Hematopoietic multipotent progenitor cell (in vitro differentiated cells): ENCODE measurements at places on chromosomes 7 and 10. TPM values are rescaled to one million over a fixed set of nuclear protein-coding genes. Genes with fewer than 3 reads are reported as not detected.

- DNase-seq: no peak
Observed at GRCh38 chr10:73779539-73780197, 2.2 kb upstream of the CHCHD1 start.

DNA sequence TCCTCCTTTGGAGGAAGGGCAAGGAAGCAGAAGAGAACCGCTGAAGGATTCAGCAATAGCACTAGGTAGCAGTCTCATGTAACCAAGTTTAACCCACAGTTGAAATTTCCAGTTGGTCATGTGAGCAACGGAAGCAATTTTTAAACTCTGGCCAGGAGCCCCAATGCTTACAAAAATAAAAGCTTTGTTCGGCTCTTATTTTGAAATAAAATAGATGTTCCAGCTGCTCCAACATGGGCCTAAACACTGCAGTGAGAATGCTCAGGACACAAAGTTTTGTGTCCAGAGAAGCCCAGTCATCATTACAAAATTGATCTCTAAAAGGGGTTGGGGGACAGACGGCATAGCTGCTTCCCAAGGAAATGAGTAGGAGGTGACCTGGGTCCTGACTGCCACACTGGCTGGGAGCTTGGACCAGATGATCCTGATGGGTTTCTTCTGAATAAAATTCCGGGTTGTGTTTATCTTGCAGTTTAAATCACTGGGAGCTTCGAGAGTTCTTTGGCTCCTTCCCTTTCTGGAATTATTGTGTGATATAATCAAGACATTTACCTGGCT, 452 bp upstream of the TMEM140 start:
- DNase-seq: peak; percentile 86

DNA sequence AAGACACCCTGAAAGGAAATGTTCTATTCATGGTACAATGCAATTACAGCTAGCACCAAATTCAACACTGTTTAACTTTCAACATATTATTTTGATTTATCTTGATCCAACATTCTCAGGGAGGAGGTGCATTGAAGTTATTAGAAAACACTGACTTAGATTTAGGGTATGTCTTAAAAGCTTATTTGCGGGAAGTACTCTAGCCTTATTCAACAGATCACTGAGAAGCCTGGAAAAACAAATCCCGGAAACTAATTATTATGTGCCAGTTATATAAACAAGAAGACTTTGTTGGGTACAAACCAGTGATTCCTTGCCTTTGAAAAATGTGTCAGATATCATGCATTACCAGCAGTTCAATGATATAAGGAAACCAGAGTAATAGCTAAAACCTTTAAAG, 160.1 kb downstream of the CFTR start:
- DNase-seq: no peak

The WEE2 gene
- total RNA-seq: not detected

- no peak for DNase-seq
Observed at GRCh38 chr10:123966896-123967231, 75.3 kb upstream of the CPXM2 start.

The DCLRE1A gene
- 3.8 TPM for total RNA-seq

- DNase-seq: no peak
Observed at GRCh38 chr7:76259124-76260093, 43.1 kb upstream of the HSPB1 start.

DNA sequence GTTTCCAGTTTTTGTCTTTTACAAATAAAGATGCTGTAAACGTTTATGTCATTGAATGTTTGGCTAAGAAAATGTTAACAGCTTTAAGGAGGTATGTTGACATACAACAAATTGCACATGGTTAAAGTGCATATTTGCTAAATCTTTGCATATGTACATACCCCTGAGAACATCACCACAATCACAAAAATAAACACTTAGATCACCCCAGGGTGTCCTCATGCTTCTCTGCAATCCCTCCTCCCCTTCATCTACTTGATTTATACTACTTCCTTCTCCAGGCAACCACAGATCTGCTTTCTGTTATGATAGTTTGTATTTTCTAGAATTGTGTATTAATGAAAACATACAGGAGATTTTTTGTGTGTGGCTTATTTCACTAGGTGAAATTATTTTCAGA, 209.5 kb downstream of the GLRX3 start:
- DNase-seq: no peak

DNA sequence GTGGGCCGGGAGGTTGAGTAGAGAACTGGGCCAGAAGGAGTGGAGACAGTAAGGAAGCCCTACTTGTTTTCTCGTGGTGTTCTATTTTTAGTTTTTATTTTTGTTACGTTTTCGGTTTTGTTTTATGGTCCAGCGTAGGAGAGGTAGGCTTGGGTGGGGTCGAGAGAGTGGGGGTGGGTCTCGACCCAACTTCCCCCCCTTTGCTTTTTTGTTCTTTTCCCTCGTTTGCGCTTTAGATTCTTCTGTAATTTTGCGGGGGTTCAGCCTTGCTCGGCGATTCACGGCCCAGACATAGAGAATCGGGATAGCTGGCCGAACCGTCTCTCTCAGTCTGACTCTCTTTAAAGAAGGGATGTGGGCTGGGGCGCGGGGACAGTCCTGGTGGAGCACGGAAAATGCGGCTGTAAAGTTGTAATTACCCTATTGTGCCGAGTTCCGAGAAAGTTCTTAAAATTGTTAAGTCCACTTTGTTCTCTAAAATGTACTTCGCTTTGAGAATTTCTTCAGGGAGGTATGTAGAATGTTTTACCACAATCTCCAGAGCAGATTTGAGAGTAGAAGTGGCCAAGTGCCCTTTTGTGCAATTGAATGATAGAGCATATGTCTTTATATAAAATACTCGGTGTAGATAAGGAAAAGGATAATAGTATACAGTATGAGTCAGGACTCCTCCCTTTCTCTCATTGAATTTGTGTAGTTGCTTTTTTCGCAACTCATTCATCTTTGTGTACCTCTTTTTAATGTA, 816 bp downstream of the DMTF1 start:
- peak; percentile 41 for DNase-seq

The OR2A1 gene
- total RNA-seq: 0.27 TPM

- DNase-seq: no peak
Observed at GRCh38 chr10:83037653-83038052, 1101.7 kb upstream of the GHITM start.

- DNase-seq: no peak
Observed at GRCh38 chr10:61211468-61211867, 241.7 kb downstream of the TMEM26 start.

- peak; percentile 10 for DNase-seq
Observed at GRCh38 chr10:5447611-5448071, 35.3 kb downstream of the NET1 start.

- DNase-seq: no peak
Observed at GRCh38 chr7:123847868-123848267, 2.9 kb downstream of the HYAL4 start.

The CHCHD3 gene
- total RNA-seq: 26.1 TPM

The SCIN gene
- total RNA-seq: under 0.01 TPM

GRCh38 chr7:139124084-139124914, 14.8 kb upstream of the ZC3HAV1 start:
- DNase-seq: no peak

DNA sequence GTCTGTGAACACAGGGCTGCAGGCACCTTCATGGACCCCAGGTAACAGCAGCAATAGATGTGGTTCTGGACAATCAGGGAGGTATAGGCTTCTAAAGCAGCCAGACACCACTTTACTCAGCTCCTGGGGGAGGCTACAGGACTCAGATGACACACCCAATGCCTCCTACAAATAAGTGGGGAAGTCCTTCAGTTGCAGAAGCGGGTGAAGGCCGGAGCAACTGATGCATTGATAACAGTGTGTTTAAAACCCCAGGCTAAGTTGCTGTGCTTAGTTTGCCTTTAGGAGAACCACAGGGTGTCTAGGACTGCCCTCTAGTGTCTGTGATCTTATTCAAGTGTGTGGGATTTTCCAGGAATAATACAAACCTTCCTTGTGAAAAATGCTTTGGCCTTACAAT, 5.9 kb upstream of the ITGA8 start:
- DNase-seq: no peak

DNA sequence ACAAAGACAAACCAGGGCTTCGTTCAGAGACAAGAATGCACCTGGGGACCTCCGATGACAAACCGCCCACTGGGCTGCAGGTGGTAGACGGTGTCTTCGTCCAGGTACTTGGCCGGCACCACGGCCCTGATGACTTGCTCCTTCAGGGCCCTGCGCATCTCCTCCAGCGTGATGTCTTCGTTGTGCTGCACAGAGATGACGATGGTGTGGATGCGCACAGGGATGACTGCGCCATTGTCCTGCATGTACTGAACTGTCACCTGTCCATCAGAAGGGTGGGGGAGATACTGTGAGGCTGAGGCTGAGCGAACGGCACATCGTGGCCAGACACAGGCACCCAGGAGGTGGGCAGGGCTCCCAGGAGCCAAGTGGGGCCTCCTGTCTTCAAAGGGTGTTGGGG, 13.1 kb downstream of the MAT1A start:
- DNase-seq: no peak

The AKR1D1 gene
- total RNA-seq: not detected

DNA sequence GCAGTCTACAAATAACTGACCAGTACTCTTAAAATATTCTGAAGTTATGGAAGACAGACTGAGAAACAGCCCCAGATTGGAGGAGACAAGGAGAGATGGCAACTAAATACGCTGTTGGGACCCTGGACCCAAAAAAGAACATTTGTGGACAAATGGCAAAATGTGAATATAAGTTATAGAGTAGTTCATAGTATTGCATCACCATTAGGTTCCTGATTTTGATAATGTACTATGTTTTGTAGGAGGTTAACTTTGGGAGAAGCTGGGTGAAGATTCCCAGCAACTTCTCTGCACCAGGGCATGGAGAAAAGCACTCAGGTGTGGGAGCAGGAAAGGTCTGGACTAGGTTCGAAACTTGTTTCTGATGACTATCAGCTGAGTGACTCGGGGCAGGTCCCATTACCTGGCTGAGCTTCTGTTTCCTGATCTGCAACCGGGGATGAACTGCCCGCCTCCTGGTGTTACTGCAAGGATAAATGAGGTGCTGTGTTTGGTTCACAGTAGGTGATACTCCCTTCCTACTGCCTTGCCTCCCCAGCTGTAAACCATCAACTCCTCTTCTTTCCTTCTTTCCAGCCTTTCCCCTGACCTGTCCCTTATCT, 48.2 kb downstream of the EEPD1 start:
- DNase-seq: no peak

The CYP26A1 gene
- not detected for total RNA-seq

GRCh38 chr10:79488336-79488735, 24.0 kb upstream of the EIF5AL1 start:
- DNase-seq: no peak

GRCh38 chr7:99465421-99465768, 572 bp downstream of the ATP5MF start:
- no peak for DNase-seq

DNA sequence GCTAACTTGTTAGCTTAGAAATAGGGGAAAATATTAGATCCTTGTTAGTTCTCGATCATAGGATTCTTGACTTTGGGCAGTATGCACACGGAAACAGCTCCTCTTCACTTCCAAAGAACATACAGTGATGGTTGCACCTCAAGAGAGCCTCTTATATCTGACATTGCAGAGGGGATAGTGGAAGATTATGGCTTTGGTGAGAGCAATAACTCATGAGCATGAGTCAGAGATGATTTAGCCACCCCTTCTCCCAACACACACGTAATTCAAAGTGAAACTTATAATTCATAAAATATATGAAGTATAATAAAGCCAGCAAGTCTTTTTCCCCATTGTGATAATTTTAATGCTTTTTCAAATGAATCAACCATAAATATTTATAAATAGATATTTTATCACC, 683.7 kb downstream of the POM121L12 start:
- no peak for DNase-seq

DNA sequence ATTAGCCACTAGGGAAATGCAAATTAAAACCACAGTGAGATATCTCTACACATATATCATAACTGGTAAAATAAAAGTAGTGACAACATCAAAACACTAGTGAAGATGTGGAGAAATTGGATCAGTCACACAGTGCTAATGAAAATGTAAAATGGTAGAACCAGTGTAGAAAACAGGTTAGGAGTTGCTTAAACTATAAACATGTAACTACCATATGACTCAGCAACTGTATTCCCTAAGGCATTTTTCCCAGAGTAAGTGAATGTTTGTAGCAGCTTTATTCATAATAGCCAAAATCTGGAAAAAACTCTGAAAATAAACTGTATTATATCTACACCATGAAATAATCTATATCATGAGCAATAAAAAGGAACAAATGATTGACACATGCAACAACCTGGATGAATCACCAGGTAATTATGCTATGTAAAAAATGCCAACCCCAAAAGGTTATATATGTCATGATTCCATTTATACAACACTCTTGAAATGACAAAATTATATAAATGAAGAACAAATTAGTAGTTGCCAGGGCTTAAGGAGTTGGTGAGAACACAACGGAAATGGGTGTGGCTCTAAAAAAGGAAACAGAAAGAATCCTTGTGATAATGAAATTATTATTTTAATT, 22.8 kb downstream of the SLC25A40 start:
- DNase-seq: no peak
